GM12864 (cell line): ENCODE measurements at places on chromosomes 4 and X.

DNA sequence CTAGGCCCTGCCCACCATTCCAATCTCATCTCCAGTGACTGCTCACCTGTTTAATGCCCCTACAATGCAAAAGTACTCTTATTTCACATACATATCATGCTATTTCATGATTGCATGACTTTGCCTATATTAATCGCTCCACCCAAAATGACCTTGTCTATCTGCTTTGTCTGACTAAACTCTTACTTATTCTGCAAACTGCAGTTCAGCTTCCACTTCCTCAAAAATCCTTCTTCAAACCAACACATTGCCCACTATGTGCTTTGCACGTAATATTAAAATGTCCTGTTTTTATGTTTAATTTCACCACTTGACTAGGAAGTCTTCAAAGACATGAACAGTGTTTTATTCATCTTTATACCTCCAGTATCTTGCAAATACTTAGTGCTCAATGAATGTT, 229.6 kb downstream of the OPHN1 start:
- no peak for DNase-seq

DNA sequence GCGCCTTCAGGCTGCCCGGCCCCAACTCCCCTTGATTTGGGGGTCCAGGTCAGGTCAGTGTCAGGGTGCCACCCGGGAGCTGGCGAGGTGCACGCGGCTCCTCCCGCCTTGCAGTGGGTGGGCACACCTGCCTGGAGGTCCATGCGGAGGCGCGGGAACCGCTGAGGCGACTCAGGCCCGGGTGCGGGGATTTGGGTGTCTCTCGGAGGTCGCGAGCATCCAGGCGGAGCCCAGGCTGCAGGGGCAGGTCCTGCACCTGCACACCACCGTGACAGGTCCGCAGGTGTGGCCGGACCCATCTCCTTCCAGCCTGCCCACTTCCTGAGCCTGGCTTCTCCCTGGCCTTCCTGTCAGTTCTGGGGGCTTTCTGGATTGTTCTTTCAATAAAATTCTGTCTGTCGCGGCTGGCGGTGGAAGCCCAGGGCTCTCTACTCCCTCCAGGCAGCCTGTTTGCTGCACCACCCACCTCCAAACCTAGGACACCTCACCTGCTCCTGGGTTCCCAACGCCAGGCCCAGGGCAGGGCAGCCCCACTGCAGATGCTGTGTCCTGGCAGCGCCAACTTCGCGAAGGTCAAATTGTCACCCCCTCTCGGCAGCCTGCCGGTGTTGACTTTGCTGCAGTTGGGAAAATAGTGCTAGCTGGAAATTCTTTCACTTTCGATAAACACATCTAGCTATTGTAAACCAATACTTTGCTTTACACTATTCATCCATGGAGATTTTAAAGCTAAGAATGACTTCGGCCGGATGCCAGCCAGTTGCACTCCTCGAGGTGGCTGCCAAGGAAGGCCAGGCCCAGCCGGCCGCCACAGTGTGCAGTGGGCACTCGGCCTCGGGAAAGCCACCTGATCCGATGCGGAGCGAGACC, 35.9 kb downstream of the FGFRL1 start:
- no peak for DNase-seq

DNA sequence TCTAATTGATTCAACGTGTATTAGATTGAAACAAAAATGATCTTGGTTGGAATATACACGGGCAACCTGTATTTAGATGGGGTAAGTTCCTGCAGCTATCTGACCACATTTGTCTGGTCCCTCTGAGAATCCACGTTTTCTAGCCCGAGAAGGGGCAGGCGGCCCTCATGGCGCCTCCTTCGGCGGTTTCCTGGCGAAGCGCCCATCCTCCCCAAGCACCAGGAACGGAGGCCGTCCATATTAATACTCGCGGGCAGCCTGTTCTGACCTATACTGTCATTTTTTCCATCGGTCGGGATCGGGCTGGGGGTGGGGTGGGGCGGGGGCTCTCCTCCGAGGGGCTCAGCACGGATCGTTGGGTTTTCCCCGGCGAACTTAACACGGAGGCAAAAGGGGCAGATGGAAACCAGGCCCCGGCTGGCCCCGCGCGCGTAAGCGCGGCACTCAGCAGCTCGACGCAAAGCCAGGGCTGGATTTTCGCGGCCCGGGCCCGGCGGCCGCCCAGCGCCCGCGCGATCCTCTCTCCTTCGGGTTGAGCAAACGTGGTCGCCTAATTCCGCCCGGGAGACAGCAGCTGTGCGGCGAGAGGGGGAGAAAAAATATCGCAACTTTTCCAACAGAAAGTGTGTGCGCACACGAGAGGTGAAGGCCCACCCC, 77.2 kb upstream of the BCOR start:
- no peak for DNase-seq

GRCh38 chr4:48970471-48970921, 15.6 kb upstream of the CWH43 start:
- DNase-seq, result no peak

DNA sequence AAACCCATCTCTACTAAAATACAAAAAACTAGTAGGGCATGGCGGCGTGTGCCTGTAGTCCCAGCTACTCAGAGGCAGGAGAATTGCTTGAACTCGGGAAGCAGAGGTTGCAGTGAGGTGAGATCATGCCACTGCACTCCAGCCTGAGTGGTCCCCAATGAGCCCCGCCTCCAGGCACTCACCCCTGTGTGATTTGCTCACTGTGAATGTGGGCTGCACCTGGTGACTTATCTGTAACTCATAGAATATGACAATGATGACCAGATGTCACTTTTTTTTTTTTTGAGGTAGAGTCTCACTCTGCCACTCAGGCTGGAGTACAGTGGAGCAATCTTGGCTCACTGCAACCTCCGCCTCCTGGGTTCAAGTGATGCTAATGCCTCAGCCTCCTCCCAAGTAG, 49.0 kb upstream of the HOPX start:
- DNase-seq, result no peak

DNA sequence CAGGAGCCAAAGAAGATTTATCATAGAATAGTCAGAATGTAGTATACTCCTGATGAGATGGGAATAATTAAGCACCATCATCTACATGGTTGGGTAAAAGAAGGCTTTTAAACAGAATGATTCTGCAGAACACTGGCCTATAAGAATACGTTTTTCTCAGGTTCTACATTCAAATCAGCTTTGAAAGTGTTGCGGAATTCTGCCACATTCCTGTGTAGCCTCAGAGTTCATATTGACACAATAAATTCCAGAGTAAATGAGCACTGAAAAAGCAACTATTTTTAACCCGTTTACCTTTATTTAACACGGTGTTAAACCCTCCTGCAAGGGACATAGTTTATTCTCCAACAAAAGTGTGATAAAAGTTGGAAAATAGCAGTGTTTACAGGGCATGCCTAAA, 950.2 kb upstream of the SLIT2 start:
- DNase-seq, result no peak

DNA sequence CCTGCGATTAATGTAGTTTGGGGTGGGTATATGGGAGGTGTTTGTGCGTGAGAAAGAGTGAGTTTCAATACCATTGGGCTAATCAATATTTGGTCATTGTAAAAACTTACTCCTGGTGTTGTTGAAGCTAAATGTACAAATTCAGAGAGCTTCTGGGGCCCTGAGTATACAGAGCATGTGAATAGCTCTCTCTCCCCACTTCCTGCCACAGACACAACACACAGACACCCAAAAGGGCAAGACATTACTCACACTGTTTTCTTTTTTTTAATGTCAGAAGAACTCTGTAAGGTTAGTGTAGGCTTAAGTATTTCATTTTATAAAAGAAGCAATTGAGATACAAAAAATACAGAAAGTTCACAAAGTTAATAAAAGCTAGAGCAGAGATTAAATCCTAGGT, 151.3 kb upstream of the KCNIP4 start:
- no peak for DNase-seq

DNA sequence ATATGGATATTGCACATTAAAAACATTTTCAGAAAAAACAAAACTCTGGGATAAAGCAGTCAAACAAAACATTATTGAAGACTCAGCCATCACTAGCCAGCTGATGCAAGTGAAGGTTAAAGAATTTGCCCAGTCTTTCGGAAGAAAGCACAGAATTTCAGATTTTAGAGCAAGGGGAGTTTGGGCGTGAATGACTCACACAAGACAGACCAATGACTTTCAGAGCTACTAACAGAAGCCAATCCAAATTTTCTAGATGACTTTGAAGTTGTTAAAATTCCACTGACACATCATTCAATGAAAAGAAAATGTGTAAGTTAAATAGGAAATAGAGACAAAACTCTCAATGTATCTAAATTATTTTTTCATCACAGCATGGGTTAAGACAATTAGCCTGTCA, 4.0 kb downstream of the MRFAP1L1 start:
- DNase-seq, result no peak

DNA sequence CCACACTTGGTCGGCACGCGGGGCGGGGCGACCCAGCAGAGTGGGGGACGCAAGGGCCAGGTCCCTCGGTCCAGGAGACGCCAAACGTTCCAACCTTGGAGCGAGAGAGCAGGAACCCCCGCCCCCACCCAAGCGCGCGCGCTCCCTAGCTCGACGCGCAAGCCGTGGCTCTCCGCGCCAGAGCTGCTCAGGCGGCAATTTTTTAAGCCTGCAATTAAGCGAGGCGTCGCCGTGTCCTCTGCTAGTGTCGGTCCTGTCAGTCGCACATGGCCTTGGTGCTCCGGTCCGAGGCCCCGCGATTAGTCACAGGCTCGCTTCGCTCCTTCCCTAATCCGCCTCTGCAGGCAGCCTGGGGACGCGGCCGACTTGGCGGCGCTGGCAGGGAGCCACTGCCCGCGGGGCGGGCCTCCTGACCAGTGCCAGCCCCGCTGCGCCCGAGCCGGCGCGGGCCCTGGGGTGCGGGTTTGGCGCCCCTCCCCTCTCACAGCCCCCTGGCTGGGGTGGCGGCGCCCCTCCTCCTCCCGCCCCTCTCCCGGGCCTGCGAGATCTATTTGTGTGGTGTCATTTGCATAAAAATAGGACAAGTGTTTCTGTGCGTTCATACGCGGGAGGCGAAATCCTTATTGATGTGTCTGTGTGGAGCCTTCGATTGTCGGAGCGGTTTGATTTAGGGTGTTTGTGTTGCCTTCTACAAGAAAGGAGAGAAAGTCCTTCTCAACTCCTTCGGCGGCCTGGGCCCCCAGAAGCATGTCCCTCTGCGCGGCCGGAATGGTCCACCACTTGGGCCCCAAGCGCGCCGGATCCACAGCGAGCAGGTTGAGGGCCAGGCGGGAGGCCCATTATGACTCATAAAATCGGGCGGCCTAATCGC, 9.8 kb upstream of the BCOR start:
- DNase-seq, result no peak

- DNase-seq, result no peak
Observed at GRCh38 chrX:10457092-10457491, 163.3 kb downstream of the MID1 start.

DNA sequence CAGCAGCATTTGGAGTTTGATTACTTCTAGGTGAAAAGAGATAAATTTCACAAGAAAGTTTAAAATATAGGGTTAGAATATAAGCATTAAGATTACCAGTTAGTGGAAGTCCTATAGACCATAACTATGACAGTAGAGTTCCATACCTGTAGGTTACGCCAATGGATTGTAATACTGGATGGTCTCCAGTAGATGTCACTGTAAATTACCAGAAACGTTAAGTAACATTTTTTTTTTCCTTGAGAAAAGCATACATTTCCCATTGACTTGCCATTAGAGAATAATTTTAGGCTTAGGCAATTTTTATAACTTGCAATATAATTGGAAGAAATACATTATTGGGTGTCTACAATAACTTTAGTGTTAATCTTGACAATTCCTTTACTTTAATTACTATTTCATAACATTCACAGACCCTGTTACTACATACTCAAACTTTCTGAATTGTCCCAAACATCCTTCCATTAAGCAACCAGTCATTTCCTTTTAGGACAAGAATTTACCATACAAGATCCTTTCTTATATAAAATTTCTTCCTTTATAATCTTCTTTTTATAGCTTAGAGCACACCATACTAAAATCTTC, 304.1 kb upstream of the TECRL start:
- no peak for DNase-seq
